ENCODE measurements at places on chromosomes 11 and 22.

DNA sequence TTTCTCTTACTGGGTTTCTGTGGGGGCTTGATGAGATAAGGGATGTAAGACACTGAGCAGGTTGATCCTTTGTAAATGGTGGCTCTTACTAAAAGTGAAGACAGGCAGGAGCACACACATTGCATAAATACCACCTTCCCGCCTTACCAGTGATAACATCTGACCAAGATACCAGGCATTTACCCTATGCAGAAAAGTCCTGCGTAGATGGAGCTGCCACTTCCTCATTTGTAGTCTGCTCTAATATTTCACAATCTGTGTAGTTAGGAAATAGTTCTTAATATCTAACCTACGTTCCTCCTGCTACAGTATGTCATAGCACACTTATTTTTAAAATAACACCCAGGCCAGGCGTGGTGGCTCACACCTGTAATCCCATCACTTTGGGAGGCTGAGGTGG is 23.9 kb upstream of the SWAP70 start:
- no peak for DNase-seq

- no peak for DNase-seq
These were observed 11.0 kb upstream of the NRIP3 start for GRCh38 chr11:9014826-9015225.

GRCh38 chr11:63764340-63764678 is 4.3 kb downstream of the ZFTA start:
- no peak for DNase-seq

DNA sequence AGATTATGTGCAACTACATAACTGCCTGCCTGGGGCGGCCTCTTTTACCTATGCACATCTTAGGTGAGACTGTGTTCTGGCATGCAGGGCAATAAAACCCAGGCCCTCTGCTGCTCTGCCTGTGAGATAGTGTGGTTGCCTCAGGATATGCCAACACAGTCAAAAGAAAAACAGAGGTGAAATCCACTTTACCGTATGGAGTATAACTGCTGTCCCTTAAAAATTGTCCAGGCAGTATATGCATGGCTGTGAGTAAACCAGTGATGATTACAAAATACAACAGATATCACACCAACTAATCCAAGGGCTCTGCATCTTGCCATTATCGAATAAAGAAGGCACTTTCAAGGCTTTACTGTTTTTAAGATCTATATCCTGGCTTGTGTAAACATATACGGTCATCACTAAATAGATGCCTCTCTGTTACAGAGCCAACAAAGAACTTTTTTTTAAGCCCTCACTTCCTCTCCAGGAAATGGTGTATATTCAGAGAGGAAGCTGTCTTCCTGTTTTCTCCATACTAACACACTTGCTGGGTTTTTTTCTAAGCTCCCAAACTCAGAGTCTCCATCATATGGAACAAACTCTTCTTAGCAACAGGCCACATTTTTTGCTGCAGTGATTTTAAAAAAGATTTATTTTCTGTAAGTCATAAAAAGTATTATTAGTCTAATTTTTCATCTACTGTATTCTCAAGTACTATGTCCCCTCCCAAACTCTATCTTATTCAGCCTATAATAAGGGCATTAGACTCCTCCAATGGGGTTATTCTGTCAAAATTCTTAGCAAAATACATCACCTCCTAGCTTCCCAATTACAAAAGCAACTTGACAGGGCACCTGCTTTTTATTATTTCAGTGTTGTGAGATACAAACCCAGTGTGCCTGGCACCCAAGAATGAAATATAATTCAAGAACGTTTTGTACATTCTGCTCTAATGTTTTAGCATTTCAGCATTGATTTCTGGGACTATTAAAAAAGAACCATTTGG is 135.2 kb downstream of the MAML2 start:
- DNase-seq = no peak

DNA sequence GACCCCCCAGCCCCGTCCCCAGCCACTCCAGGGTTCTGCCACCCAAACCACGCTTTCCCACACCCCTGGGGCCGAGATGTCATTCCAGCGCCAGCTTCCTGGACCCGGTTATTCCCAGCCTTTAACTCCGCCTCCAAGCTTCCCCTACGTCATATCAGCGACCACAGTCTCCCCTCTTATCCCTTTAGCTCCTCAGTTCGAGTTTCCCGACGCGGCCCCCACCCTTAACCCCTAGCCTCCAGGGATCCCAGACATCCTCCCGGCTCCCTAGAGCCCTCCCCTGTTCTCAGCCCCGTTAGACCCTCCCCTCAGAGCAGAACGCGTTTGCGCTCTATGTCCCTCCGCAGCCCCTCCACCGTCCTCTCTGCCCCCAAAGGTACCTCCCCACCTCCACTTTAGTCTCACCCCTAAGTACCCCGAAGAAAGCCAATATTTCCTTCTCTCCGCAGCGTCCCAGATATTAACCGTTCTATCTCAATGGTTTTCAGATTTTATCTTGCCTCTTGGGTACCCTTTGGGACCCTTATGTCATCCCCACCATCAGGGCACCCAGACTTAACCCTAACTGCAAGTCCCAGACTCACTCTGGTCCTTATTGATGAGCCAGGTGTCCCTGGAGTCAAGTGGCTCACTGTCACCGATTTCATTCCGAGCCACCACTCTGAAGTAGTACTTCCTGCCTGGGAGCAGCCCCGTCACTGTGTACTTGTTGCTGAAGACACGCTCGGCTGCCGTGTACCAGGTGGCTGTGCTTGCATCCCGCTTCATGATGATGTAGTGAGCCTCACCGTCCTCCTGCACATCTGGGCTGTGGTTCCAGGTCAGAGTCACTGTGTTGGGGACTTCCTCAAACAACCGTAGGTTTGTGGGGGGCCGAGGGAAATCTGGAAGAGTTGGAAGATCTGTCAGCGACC is 8.0 kb downstream of the TMEM86A start:
- no peak for DNase-seq

GRCh38 chr11:2484576-2485125 is 39.8 kb downstream of the KCNQ1 start:
- DNase-seq = no peak

- DNase-seq = no peak
These were observed 35.9 kb upstream of the SESN3 start for GRCh38 chr11:95266751-95267374.

DNA sequence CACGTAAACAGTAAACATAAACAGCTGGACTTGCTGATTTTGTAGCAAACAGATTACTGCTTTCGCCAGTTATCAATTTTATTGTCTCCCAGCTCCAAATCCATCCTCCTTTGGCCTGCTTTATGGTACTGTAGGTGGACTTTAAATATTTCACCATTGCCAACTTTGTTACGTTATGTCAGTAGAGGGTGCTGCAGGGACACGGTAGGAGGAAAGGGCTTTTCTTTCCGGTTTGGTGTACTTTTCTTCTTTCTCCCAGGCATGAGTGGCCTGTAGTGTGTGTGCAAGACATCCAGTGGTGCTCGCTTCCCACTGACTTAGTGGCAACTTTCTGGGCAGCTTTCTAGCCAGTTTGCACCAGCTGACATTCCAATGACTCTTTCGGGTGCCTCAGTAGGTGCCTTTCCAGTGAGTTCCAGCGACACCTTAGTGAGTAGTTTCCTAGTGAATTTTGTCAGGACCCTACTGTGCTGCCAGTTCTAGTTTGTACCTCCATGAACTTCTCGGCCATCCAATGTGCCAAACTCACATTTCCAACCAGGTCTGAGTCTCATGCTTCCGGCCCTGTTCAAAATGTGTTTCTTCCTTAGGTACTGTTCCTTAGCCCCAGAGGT is 267.6 kb upstream of the TENM4 start:
- DNase-seq = no peak

GRCh38 chr11:107385361-107385981 is 72.2 kb downstream of the CWF19L2 start:
- no peak for DNase-seq

DNA sequence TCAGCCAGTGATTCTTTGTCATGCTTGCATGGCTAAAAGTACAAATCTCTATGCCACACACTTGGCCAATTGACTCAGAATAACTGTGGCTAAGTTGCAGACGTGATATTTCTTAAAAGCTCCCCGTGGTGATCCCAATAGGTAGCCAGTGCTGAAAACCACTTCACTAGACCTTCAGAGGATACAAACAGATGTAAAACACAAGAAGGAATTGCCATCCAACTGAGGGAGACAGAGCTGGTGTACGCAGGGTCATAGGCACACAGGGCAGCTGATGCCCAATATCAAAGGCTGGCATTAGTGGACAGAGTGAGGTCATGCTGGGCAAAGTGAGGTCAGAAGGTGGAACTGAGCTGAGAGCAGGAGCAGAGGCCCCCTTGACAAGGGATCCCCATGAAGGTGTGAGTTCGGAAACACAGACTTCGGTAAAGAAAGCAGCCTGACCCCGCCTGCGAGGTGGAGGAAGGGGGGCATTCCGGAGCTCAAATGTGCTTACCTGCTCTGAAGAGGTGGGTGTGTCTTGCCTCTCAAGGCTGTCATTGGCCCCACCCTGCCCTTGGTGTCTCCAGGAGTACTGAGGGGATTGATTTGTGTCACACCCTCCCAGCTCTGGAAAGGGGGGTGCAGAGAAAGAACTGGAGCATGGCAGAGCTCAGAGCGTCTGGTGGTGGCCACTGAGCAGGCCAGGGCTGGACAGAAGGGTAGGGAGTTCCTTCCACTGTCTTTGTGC is 344.9 kb upstream of the B3GAT1 start:
- DNase-seq = no peak

Measured in stimulated activated CD8-positive, alpha-beta memory T cell treated with anti-CD3 and anti-CD28 coated beads, Interleukin-4, amount 100 ng/mL, for 4 hours (primary cell).